IPS DF 19.7 (cell line): ENCODE measurements at places on chromosomes 12 and 14.

DNA sequence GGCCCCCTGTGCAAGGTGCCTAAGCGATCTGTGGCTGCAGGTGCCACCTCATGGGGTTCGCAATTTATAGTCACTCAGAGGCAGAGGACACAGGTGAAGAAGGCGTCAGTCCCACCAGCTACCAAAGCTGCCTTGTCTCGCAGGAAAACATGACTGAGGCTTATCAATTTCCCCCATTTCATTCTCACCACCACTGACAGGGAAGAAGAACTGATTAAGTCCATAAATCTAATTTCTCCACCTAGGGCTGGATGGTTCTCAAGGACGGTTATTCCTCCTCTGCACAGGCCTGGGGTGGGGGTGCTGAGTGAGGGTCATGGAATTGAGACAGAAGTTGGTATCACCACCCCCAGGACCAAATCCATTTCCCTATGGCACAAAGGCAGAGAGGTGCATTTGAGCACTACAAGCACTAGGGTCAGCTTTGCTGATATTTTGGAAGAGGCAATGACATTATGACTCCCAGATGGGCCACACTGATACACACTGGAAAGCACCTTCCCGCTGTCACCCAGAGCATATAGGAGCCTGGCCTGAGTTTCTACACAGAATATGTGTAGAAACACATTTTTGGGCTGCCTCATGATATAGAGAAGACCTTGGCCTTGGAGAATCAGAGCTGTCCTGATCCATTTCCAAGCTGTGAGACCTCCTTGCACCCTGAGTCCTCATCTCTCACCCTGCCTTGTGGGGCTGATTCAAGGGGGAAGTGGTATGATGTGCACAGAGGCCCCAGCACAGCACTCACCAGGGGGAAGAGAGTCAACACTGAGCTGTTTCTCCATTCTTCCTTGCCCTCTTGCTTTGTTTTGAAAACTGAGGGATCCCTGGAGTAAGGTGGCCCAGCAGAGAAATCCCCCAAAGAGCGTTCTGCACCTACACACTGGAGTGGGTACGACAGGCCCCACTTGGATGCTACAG, 59.4 kb downstream of the PITPNM2 start:
- no peak for DNase-seq

GRCh38 chr12:115210533-115211252, 526.7 kb upstream of the TBX3 start:
- no peak for DNase-seq

- DNase-seq, result no peak
These were observed 34.6 kb upstream of the MIS18BP1 start for GRCh38 chr14:45287610-45288009.

GRCh38 chr12:80509781-80510556, 65.9 kb downstream of the PTPRQ start:
- no peak for DNase-seq

DNA sequence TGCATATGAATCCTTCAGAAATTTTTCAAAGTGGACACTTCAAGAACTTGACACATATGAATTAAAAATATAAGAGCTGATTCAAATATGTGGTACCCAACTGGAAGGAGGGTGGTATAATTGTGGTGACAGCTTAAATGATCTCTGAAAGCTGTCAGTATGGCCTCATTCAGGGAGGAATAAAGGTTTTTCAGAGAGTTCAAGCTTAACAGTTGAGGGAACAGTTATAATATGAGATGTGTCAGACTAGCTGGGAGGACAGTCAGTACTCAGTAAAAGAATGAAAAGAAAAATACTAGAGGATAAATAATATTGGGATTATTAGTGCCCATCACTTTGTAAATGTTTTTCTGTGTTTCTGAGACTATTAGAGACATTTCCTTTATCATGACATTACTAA, 277.5 kb downstream of the RASSF9 start:
- no peak for DNase-seq

DNA sequence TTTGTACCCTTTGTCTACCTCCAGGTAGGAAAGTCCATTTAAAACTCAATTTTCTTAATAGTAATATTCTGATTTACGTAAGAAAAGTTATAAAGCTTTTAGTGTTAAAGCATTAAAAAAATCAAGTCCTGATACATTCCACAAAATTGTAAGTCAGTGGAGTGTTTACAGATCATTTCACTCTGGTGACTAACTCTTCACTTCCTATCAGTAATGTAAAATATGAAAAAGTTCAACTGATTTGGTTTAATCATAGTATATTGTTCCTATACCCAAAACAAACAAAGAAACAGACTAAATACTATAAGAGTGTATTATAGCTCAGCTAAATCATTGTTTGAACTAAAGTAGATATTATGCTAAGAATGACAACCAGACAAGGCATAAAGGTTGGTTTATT, 85.9 kb downstream of the VEZT start:
- DNase-seq, result no peak

- no peak for DNase-seq
These were observed 647 bp downstream of the LGMN start for GRCh38 chr14:92747701-92748258.

DNA sequence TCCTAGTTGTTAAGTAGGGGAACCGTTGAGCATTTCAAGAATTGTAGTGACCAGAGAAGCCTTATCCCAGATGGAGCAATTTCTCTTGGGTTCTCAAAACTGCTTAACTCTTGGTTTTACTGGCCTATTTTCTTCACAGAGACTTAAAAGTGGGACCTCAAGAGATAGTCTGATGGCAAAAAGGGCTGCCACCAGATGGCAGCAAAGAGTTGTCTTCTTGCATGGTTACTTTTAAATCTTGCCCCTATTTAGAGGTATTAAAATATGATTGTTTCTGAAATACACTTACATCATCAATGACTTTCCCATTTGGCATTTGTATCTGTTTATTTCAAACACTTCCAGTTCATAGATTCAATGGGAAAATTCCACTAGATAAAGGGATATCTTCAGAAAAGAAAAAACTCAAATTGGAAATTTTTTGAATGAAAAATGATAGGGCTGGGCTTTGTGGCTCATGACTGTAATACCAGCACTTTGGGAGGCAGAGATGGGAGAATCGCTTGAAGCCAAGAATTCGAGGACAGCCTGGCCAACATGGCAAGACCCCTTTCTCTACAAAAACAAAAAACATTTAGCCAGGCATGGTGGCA, 69.9 kb upstream of the CNTN1 start:
- no peak for DNase-seq

GRCh38 chr14:37673439-37673838, 78.0 kb downstream of the TTC6 start:
- DNase-seq, result no peak

DNA sequence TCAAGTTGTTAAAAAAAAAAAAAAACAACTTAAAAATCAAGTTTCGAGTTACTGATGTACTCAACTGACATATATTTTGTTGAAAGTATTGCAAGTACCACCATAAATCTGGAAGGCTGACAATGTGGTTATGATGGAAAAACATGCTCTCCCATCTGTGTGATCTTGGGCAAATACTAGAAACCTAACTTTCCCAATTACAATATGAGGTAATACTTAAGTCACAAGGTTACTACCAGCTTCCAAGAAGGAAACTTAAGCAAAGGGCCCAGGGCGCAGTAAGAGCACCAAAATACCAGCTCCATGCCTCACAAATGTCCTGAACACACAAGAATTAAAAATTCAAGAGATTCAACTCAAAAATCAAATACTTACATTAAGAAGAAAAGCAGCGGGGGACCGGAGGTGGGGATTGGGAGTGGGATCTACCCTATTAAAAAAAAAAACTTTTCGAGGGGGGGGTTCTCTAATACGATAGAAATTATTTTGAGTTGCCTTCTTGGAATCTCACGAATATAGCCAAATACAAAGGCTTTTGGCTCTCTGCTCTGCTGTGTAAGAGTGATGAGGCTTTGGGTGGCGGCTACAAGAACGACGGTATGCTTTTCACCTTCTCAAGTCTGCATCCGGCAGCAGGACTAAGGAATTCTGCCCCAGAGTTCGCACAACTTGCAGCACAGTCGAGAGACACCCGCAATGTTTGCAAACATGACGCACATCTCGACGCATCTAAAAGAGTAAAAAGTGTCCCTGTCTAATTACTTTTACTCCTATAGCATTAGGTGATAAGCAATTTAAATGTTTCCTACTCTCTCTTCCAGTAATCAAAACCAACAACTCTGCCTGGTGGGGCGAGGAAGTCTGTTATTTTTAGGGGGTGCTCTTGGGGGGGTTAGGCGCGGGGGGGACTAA, 1.1 kb downstream of the SAV1 start:
- peak; percentile 40 for DNase-seq

DNA sequence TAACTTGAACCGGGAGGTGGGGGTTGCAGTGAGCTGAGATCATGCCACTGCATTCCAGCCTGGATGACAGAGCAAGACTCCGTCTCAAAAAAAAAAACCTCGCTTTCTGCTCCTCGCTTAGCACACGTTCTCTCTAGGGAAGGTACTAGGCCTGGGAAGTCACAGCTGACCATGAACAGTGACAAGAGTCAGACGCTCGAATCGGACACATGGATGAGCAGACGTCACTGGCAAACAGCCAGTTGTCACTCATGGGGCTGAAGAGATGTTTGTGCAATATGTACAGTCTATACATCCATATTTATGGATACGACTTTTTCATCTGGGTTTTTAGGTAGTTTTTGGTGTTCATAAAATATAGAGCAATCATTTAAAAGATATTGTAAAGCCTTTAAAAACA, 19.4 kb downstream of the TCHP start:
- DNase-seq, result no peak

DNA sequence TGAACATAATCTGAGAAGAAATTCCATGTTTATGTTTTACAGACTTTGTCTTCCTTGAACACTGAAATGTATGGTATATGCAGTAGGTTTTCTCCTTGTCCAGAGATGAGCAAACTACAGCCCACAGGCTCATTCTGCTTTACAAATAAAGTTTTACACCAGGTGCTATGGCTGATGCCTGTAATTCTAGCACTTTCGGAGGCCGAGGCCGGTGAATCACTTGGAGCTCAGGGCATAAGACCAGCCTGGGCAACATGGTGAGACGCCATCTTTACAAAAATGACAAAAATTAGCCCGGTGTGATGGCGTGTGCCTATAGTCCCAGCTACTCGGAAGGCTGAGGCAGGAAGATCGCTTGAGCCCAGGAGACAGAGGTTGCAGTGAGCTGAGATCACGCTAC, 64.7 kb downstream of the LRP6 start:
- no peak for DNase-seq

DNA sequence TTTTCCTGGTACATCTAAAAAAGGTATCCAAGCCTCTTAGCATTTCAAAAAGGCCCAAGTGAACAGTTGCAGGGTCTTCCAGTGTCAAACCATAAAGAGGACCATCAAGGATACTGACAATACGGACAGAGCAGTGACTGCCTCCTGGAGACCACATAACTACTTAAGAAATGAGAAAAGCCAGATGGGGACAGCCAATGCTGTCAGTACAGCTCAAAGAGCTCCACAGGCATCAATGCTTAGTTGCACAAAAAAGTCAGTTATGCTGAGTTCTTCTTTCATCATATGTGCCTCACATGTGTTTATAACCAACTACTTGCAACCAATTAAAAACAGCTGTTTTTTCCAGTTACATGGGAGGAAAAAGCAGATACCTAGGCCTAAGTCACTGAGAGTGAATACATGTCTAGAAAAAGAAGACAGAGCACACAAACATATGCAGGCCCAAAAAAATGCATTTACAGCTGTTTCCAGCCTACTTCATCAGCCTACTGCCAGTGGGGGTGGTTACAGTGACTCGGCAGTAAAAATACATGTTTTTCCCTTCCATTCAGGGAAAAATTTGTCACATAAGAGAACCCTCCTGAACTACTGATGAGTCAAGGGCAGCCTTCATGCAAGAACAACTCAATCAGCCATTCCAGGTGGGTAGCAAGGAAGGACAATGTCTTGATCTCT, 84.0 kb downstream of the DCAF5 start:
- no peak for DNase-seq

- DNase-seq, result no peak
These were observed 45.0 kb downstream of the SLC24A4 start for GRCh38 chr14:92368001-92368400.

GRCh38 chr12:10867381-10867780, 16.7 kb downstream of the PRH1 start:
- DNase-seq, result no peak

DNA sequence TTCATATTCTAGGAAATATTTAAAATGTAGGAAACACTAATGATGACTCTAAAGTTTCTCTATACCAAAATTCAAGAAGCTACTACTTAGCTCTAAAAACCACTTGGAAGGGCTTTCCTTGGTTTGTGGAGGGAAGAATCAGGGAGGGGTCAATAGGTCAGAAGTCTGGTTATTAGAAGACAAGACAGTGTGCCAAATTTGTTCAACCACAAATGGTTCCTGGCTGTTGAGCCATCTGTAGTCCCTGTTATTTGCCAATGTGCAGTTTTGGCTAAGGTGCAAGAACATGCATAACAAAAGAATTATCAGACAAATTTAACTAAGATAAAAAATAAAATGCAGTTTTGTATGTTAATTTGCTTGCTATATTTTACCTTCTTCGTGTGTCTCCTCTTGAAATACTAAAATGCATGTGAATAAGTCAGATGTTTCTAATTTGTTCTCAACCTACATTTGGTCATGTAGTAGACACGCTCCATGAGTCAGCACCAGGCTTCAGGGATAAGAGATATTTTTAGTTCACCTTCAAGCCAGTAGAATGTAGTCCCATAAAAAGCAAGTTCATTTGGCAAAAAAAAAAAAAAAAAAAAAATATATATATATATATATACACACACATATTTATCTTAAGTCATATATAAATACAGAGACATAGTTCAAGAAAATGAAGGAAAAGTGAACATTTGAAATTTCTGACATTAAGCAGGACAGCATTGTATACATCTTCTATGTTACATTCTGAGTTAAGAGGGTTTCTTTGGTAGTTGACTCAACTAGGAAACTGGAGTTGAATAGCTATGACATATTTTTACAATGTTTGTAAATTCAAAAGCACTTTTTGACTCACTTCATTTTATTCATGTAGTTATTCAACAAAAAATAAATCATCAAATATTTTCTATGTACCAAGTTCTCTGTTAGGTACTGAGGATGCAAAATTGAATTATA, 123.3 kb downstream of the KCNC2 start:
- no peak for DNase-seq

DNA sequence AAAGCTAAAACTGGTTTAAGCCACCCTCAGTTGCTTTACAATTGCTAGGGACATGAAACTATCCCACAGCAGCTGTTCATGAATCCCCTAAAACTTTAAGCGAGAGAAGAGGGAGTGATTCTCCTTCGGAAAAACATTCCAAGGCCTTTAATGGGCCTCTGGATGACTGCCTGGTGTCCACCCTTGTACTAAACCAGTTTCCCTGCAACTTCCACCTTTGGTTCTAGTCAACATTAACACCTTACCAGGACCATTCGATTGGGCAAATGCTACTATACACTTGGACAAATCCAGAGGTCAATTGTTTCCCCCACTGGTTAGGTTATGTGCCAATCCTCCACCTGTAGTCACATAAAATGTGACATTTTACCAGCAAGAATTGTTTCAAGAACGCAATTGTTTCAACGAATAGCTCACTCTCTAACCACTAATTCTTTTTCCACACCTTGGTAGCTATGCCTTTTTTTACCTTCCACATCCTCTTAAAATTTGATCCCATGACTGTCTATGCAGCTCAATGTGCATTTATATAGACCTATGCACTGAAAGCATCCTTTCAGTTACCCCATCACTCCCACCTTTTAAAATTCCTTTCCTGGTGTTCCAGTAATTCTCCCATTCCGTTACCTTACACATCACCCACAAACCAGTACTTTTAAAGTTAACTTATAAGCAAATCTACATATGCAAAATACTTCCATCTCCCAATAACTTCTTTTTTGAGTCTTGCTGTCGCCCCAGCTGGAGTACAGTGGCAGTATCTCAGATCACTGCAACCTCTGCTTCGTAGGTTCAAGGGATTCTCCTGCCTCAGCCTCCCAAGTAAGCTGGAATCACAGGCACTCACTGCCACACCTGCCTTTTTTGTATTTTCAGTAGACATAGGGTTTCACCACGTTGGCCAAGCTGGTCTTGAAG, 3.6 kb downstream of the UBC start:
- DNase-seq, result no peak
